AG04450 (cell line): ENCODE measurements at places on chromosomes 11 and 22.
A peak's percentile ranks its signal among the peaks of the same experiment; 100 is the strongest.

- no peak for DNase-seq
These were observed 82.5 kb downstream of the GAB4 start for GRCh38 chr22:16925407-16925966.

- DNase-seq = no peak
These were observed 373.6 kb upstream of the DDI1 start for GRCh38 chr11:103662880-103663279.

DNA sequence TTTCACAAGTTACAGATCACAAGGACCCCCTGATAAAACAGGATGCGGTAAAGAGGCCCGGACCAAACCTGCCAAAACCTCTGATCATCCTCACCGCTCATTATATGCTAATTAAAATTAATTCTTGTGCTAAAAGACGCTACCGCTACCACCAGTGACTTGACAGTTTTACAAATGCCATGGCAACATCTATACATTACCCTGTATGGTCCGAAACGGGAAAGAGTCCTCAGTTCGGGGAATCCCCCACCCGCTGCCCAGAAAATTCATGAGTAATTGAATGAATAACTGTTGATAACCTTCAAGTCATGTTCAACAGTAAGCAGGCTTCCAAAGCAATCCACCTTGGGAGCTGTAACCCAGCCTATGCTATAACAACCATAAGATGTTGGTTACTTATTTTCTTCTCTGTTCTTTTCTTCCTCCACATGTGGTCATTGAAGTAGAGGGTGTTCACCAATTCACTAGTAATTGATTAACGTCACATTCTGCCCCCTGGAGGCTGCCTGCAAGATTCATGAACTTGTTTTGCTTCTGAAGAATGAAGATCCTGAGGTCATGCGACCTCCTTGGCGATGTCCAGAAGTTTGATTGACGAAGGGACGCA, 20.6 kb downstream of the APOBEC3H start:
- no peak for DNase-seq

DNA sequence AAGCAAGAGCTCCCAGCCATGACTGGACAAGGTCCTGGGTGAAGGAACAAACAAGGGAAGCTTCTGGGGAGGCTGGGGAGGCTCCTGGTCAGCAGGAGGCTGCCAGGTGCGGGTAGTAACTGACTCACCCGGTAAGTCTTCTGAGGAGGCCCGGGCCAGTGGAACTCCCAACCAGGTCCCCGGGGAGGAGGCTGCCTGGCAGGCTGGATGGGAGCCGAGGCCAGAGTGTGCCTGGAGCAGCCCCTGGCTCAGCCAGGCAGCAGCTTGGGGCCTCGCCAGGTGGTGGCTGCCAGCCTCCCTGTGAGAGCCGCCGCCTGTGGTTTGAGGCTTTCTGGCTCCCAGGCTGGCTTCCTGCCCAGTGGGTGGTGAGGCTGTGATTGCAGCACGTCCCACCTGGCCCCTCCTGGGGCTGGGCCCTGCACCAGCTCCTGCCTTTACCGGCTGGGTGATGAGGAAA, 46.2 kb downstream of the IGF2 start:
- DNase-seq = no peak

DNA sequence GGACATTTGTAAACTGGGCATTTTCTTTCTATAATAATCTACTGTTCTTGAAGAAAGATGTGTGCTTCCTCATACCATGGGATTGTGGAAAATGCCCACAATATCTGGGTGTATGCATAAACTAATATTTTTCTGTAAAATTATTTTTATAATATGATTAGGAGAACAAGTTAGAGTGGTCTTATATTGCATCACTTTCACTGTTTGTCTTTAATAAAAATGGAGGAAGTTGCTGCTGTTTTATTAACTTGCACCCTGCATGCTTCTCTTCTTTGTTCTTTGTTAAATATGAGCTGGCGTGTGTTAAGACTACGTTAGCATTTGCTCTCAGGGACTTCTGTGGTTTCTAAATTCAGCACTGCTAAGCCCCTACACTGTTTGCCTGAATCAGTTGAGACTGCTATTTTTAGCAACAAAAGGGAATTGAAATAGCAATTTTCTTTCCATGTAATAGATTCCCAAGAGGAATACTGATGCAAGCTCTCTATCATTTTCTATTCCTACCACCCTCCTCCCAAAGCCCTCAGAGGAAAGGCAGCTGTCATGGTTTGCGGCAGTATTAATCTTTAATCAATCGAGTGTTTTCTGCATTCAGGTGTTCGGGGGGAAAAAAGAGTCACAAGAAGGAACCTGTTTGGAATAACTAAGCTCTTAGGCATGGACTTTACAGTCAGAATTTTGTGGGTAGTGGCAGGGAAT, 56.1 kb downstream of the HSD17B12 start:
- peak; percentile 39 for DNase-seq

DNA sequence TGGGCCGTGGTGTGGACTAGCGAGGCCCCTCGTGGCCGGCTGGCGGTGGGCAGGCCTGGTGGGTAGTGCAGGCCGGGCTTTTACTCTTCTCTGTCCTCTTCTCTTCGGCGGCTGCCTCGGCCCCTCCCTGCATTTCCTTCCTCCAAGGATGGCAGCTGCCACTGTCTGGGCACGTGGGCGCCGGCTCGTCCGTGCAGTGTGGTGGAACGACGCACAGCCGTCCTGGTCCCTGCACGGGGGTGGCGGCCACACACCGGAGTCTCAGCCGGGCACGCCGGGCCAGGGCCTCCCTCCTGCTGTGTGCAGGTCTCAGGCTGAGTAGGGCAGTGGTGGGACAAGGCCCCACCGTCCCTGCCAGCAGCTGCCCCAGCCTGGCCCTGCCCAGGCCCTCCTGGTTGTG, 37.7 kb downstream of the MOB2 start:
- no peak for DNase-seq

- DNase-seq = no peak
These were observed 51.8 kb downstream of the CD6 start for GRCh38 chr11:61023086-61023965.
